GM23248 (cell line): ENCODE measurements at places on chromosomes 1 and 21.
A peak's percentile ranks its signal among the peaks of the same experiment; 100 is the strongest.

DNA sequence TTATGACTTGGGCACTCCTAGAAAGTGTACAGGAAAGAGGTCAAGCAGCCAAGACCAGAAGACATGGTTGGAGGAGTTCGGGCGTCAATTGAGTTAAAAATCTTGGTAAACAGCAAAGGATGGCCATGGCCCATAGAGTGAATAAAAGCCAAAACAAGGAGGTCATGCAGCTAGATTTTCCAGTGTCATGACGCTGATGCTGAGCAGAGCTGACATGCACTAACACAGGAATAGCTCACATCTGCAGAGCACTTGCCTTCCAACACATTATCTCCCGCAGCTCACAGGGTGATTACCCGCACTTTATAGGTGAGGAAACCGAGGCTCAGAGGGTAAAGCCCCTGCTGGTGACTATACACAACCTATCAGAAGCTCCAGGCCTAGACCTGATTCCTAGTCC lies 49.7 kb downstream of the TRABD2B start:
- no peak for DNase-seq

- DNase-seq = peak; percentile 91
Measured at GRCh38 chr1:226626577-226626956, 78.0 kb downstream of the STUM start.

DNA sequence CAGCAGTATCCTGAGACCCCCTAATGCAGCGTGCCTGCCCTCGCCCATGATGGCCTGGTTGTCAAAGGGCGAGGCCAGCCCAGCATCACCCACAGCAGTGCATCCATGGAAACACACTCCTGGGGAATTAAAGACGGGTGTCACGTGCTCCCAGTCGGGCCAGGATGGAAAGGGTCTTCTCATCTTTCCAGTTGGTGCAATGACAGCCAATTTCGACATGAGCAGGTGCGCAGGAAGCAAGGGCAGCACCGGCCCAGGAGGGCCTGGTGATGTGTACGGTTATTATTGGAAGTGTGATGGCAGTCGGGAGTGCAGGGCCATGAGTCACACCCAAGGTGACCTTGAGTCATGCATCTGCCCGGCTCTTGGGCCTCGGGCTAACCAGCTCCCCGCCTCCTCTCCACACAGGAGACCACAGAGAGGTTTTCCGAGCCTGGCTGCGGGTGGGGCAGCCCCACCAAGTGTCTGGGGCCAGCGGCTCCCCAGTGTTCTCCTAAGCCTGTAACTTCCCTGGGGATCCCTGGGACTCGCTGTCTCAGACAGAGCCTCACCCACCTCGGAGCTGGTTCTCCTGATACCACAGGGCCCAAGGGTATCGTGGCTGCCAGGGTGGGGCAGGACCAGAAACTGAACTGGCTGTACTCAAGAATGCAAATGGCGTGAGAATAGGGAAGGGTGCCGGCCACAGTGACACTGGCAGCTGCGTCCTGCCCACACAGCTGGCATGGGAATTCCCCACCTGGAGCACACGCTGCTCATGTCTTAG lies 119.8 kb downstream of the SIK1 start:
- DNase-seq = peak; percentile 61

- no peak for DNase-seq
Measured at GRCh38 chr1:228208831-228209551, 1.1 kb downstream of the OBSCN start.

GRCh38 chr1:218620956-218621355 lies 275.8 kb downstream of the TGFB2 start:
- no peak for DNase-seq

- no peak for DNase-seq
Measured at GRCh38 chr1:41362357-41362721, 1.1 kb downstream of the FOXO6 start.

DNA sequence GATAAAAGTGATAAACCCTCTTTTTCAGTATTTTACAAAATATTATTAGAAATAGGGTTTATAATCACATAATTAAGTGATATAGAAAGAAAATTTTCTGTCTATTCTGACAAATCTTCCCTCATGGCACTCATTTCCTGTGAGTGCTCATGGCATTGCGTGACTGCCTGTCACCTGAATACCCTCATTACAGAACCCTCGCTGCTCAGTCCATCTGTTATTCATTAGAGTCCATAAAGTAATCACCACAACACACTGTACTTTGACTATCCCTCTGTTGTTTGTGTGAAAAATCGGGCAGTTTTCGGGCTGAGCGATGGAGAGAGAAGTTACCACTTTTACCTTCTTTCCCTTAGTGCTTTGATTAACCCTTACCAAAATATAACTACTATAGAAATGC lies 100.4 kb upstream of the BRINP3 start:
- DNase-seq = no peak

- no peak for DNase-seq
Measured at GRCh38 chr1:48676376-48676775, 100.3 kb downstream of the BEND5 start.

DNA sequence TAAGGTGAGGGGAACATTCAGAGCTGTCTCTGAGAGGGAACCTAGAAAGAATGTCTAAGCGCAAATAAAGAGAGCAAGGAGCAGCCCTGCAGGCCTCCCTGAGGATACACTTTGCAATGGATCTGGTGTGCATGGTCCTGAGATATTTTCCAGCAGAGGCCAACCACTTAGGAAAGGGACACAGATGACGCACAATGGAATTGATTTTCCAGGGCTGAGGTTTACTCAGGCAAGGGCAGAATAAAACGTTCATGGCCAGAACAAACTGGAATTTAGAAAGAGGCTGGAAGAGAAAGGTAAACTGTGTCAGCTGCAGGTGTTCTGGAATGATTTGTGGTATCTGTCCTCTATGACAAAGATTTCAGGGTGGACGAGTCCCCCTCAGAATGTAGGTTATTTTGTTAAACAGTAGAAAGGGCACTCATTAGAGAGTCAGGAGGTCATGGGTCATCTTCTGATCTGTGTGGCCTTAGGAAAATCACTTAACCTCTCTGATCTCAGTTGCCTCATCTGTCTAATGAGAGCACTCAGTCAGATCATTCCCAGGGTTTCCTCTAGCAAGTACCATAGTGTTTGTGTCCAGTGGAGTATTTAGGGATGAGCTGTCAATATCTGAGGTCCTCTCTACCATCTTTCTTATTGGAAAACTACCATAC lies 61.8 kb upstream of the PGBD5 start:
- no peak for DNase-seq

DNA sequence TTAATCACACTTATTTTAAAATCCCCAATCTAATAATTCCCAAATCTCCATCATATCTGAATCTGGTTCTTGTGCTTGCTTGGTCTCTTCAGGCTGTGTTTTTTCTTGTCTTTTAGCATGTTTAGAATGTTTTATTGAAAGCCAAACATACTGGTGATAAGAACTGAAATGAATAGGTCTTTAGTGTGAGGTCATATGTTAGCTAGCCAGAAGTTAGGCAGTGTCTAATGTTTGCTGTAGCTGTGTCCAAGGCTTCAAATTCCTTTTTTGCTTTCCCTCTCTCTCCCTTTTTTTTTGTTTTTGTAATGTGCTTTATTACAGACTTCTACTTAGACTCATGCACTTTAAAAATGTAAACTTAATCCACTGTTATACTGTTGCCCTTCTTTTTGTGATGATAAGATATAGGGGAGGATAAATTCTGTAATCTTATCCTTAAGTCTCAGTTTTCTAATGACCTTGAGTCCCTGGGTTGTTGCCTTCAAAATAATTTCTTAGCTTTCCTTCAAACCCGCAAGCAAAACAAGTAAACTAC lies 725.1 kb downstream of the BRINP3 start:
- no peak for DNase-seq

DNA sequence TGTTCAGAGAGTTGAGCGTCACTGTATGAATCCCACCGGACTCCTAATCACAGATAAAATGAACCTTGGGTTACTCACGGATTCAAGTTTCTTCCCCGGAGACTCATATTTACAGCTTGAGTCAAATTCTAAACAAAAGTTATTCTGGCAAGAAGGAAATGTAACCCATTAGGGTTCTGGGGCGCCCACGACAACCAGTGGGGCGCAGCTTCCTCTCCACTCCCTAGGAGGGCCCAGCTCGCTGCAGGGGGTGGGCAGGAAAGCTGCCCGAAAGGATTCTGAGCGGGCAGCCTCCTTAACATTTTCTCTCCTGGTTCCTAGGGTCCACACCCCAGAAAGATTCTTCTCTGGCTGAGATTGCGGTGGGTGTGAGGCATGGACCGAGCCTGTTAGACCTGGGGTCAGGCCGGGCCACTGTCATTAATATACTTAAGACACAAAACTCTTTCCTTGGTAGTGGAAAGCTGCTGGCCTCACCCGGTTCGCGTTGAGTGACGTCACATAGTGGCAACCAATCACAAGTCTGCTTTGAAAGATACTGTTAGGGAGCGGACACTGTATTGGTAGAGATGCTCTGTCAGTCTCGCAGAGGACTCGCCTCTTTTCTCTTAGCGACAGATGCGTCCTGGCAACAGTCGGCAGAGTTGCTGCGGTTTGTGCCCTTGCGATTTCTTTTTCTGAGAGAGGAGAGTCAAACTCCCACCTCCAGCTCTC lies 13.6 kb upstream of the MCOLN3 start:
- DNase-seq = peak; percentile 97

- peak; percentile 65 for DNase-seq
Measured at GRCh38 chr1:66137235-66137634, 344.5 kb downstream of the PDE4B start.

DNA sequence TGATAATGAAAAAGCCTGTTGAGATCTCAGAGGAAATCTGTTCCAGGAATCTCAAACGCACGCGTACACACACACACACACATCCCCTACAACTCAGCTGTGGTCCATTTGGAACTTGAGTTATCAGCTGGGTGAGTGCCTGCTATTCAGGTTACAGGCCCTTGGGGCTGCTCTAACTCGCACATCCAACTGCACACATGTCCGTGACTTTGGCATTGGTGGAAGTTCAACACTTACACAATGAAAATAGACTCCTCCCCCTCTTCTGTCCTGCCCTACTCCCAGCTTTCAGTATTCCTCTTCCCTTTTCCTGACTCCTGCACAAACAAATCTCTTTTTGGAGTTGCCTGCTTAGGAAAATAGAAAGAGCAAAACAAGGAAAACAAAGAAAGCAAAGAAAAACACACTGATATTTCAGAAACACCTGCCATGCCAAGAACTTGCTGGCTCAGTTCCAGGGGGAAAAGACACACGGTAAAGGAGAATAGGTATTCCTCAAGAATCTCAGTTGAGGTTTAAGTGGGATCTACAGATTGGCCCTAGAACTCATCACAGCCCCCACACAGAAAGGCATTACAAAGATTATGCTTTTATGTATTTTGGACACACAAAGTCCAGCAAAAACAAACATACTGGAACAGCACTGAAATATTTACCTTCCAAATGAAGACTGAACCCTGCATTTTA lies 140.9 kb downstream of the TGFBR3 start:
- DNase-seq = no peak

DNA sequence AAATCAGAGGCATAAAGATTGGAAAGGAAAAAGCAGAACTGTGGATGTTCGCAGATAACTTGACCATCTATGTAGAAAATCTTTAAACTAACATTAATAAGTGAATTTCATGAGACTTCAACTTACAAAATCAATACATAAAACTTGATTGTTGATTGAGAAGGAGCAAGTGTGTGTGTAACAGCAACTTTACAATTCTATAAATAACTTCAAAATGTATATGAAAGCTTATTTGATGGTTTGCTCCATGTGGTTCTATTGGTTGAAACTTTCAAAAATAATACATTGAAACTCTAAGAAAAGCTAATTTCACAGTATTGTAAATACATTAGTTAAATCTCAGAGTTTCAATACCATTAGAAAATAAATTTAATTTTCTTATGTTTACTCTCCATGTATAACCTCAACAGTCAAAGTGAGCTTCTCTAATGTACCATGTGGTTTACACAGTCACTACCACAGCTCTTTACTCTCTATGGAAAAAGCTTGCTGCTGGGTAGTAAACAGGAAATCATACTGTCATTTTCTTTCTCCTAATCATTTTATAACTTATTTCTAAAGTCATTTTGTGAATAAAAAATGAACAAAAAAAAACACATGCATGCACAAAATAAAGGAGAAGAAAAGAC lies 12.0 kb downstream of the AKT3 start:
- DNase-seq = no peak

GRCh38 chr1:167551362-167551761 lies 2.2 kb downstream of the CREG1 start:
- no peak for DNase-seq

DNA sequence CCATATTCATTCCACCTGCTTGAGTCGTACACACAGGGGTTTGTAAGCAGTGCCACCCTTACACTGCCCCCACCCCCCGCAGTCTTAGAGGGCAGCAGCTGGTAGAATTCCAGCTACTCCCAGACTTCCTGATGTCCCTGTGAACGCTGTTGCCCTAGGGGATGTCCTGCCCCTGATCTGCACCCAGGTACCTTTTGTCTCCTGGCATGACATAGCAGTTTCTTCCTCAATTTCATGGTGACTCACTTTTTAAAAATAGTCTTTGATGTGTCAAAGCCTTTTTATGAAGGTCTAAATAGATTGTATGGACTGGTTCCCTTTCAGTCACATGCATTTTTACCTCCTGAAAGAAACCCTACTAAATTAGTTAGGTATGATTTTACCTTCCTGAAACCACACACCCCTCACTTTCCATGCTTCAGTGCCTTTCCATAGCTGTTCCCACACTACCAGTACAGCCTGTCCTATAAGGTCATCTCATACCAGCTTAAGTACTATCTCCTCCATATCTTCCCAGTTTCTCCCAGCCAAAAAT lies 76.4 kb downstream of the ST3GAL3 start:
- DNase-seq = peak; percentile 56

- DNase-seq = no peak
Measured at GRCh38 chr1:50295566-50295965, 127.7 kb downstream of the DMRTA2 start.

DNA sequence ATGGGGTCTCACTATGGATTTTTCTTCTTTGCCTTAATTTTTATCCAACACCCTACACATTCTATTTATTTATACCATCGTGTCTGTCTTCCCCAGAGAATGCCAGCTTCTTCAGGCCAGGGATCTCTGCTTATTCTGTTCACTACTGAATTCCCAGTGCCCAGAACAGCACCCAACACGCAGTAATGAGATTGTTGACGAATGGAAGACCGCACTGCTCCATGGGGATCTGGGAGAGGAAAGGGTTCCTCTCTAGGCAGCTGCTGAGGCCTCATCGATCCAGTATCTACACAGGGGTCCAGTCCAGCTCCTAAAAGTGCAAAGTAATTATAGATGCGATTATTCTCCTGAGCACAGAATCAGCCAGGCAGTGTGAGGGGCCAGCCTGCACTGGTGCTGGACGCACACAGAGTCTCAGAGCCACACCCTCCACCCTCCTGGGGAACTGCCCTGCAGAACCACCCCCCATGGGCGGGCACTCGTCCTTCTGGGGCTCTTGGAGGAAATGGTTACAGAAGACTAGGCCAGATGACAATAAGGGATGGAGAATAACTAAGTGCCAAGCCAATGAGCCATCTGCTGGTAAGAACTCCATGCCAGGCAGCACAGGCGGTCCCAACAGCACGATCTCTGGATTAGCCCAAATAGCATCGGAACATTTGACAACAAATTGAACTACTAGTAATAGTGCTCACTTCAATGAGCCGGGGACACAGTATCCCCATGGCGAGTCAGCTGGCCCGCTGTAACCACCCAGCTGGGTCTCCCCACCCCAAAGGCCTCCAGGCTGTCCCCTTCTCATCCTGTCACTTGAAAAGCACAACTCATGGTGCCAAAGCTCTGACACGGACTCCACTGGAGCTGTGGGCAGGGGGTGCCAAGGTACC lies 1.7 kb upstream of the PDE9A start:
- DNase-seq = no peak
